Mesothelial cell of epicardium (in vitro differentiated cells): ENCODE measurements at places on chromosomes 3 and 15.

DNA sequence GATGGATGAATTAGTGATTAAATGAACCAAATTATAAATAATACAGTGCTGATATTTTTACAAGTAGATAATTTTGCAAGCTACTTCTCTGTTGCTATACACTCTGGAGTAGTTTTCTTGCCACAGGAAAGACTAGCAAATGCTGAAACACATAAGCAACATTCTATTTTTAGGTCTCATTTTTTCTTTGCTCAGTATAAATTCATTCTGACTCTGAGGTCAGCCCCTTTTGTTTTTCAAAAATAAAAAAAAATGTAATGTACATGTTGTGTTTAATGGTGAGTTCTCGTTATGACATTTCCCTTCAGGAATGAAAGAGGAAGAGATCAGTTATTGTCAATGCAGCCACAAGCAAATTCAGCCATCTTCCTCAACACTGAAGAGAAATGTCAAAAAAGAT, 24.9 kb downstream of the GJD2 start:
- no peak for DNase-seq

DNA sequence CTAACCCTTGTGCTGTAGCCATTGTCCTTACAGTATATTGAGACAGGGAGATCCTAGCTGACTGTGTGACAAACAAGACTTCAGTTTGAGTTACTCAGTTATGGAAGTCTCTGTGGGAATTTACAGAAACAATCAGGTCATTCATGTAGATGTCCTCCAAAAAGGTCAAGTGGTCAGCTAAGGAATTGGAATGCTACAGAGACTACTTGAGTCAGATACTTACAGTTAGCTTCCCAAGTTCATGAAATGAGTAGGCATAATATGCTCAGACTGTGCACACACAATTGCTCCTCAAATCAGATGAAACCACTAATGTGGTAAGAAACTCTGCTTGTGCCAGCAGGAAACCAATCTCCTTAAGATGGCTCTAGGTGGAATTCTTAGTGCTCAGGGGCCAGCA, 985.7 kb downstream of the NSUN3 start:
- DNase-seq: no peak

DNA sequence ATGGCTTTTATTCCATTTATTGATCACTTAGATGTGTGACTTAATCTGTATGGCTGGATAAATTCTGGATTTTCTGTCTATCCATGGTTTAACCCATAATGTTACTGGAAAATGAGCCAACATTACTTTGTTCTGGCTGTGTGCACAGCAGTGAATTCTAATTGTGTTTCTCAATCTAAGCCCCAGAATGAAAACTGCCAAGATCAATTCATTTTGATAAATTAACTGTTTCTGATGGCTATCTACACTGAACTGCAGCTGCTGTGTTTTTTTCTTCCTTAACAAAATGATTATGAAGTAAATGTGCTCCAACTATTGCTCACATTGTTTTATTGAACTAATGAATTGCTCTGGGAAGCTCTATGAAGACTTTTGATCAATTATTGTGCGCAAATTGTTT, 35.7 kb upstream of the CPB1 start:
- DNase-seq: no peak

DNA sequence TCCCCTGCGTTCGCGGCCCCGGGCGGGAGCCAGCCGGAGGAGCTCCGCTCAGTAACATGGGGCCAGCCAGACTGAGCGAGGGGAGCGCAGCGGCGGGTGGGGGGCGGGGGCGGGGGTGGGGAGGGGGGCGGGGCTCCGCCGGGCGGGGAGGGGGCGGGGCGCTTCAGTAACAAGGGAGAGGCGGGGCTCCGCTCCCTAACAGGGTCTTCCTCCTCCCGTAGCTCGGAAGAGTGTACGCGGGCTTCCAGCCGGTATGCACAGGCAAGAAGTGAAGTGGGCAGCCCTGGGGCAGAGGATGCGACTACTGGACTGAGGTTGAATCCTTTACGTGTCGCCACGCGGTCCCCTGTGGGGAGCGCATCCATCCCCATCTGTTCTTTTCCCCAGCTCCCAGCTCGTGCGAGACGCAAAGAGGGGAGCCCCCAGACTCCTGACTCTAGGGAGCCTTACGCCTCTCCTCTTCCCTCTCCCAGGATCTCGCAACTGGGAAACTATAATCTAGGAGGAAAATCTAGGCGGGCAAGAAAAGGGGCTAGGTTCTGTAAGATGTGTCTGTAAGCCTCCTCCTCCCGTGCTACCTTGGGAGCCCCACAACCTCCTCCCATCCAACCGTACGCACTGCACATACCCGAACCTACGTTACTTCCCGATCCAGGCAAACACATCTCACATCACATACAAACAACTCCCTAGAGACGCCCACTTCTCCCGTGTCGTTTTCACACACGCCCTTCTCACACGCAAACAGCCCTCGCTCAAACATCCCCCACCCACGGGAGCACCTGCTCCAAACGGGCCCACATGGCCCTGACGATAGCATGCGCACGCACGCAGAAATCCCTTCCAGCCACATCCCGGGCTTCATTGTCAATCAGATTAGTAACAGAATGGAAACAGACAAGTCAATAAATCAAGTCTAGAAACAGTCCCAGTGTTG, at the start of gene SHF:
Gene SHF, minus strand, starts transcription at position 73 of the 937 bp plus-strand sequence. Its CDS starts 15 bp downstream, at position 58.
- DNase-seq: peak; percentile 61

- DNase-seq: no peak
Observed at GRCh38 chr3:58955308-58955707, 94.5 kb downstream of the CFAP20DC start.
